ENCODE measurements at places on chromosomes 3 and 15.

- no peak for DNase-seq
Measured at GRCh38 chr3:147411815-147412241, 2.7 kb downstream of the ZIC1 start.

GRCh38 chr3:106403371-106404145 is 534.7 kb upstream of the CBLB start:
- no peak for DNase-seq

- no peak for DNase-seq
Measured at GRCh38 chr15:99167640-99168039, 62.8 kb downstream of the SYNM start.

GRCh38 chr3:58502872-58503271 is 11.0 kb downstream of the KCTD6 start:
- no peak for DNase-seq

GRCh38 chr3:154123906-154124305 is 2.7 kb downstream of the ARHGEF26 start:
- no peak for DNase-seq

DNA sequence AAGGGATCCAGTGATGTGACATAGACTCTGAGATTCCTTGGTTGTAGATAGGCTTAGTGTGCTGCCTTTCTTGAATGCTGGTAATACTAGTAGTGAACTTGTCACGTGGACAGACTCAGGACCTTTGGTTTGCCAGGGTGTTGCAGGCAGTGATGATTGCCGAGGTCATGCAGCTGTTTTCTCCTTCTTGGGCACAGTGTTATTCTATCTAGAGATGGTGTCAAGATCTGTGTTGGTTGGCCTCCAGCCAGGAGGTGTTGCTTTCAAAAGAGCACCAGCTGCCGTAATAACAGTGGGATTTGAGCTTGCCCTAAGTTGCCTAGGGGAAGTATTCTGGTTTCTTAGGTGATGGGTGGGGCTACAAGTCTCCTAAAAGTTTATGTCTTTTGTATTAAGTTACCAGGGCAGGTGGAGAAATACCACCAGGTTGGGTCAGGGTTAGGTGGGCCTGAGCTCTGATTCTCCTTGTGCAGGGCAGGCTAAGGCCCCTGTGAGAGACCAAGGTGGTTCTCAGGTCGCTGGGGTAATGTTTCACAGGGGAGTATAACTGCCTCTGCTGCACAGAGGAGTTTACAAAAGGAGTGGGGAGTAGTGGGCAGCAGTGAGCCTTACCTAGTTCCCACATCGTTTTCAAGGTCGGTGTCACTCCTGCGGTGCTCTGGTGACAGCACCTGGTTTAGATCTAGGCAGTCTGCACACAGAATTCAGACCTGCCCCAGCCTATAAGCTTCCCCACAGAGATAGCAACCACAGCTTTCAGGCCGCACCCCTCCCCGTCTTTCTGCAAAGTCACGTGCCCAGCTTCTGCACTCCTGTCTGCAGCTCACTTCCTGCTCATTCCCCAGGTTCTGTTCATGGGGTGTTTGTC is 350.3 kb downstream of the DOCK3 start:
- peak; percentile 85 for DNase-seq

GRCh38 chr15:51227940-51228732 is 110.3 kb downstream of the CYP19A1 start:
- DNase-seq = no peak

DNA sequence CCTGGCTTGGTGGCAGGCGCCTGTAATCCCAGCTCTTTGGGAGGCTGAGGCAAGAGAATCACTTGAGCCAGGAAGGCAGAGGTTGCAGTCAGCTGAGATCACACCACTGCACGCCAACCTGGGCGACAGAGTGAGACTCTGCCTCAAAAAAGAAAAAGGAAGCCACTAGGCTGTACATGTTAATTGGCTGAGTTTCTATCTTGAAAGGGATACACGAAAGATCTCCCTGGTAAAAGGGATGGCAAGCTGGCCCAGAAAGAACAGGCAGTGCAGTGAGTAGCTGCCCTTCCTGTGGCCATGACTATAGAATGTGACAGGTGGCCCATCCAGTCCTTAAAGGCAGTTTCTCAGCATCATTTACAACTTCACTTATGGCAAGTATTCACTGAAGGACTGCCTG is 12.3 kb downstream of the LRIG1 start:
- no peak for DNase-seq

DNA sequence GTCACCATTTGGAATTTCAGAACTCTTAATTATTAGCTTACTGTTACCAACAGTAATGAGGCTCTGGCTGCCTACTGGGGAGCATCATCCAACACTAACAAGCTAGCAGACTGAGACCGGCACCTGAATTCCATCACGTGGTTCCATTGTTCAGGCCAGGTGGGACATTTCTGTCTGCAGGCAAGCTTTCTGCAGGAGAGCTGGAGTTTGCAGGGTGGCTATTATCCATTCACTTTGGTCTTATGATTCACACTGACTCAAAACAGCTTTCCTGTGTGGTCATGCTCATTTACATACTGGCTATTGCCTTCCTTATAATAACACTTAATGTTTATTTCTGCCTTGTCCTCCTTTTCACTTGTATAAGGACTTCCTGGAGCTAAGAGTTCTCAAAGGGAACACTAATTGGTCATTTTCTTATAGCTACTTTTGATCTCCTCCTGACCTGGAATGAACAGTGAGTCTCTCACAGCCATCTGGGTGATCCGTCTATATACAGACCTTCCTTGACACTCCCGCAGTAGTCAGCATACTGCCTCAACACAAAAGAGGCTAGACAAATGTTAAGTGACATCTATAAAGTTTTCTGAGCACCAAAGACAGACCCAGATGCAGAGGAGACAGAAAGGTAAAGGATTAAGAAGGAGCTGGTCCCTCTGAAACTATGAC is 695.4 kb downstream of the FHIT start:
- DNase-seq = no peak

GRCh38 chr15:62896969-62897486 is 145.5 kb upstream of the TPM1 start:
- no peak for DNase-seq
